Dermis lymphatic vessel endothelial cell (primary cell): ENCODE measurements at places on chromosomes 3 and 15. TPM values are rescaled to one million over a fixed set of nuclear protein-coding genes. Genes with fewer than 3 reads are reported as not detected.

The CFAP161 gene
- 0.43 and 0.54 TPM in 2 replicates for total RNA-seq

The MYO5C gene
- 13.8 and 14.3 TPM in 2 replicates for total RNA-seq

The IMPG2 gene
- 0.65 and 0.69 TPM in 2 replicates for total RNA-seq

The EPHB1 gene
- total RNA-seq, result 1.6 and 2.1 TPM in 2 replicates

The MRPS25 gene
- 20.9 and 21.6 TPM in 2 replicates for total RNA-seq

The MIX23 gene
- total RNA-seq, result 14.3 and 39.7 TPM in 2 replicates

The P2RY13 gene
- total RNA-seq, result not detected in 2 replicates

The TUBGCP5 gene
- 16.8 and 17.0 TPM in 2 replicates for total RNA-seq

The CTXN2 gene
- not detected in 2 replicates for total RNA-seq

The MAP1A gene
- 0.17 and 0.33 TPM in 2 replicates for total RNA-seq

The ZNF654 gene
- total RNA-seq, result 13.4 and 15.6 TPM in 2 replicates

The CCR1 gene
- total RNA-seq, result not detected in 2 replicates

The ARL14 gene
- not detected in 2 replicates for total RNA-seq

The C15orf62 gene
- under 0.01 and 0.11 TPM in 2 replicates for total RNA-seq

The STRIT1 gene
- total RNA-seq, result not detected in 2 replicates

The TNNC1 gene
- not detected in 2 replicates for total RNA-seq

The KIF15 gene
- total RNA-seq, result 1.8 and 2.2 TPM in 2 replicates

The ELP6 gene
- 32.1 and 35.2 TPM in 2 replicates for total RNA-seq

The ZMYND10 gene
- total RNA-seq, result under 0.01 and 0.11 TPM in 2 replicates

The MYL3 gene
- total RNA-seq, result 0.09 TPM in 1 of 2 replicates, not detected in the other

The GNB4 gene
- 75.2 and 83.8 TPM in 2 replicates for total RNA-seq

The ITIH1 gene
- not detected in 2 replicates for total RNA-seq

The RLBP1 gene
- not detected in 2 replicates for total RNA-seq

The SLC12A1 gene
- total RNA-seq, result not detected in 2 replicates

The CHRM5 gene
- 0.17 and 0.22 TPM in 2 replicates for total RNA-seq

The COLQ gene
- total RNA-seq, result 0.43 and 0.98 TPM in 2 replicates

The EIF4A2 gene
- 452 and 554 TPM in 2 replicates for total RNA-seq

The ZIC1 gene
- not detected in 2 replicates for total RNA-seq

The CDC25A gene
- total RNA-seq, result 4.3 and 5.0 TPM in 2 replicates

The HGD gene
- total RNA-seq, result 0.11 and 0.26 TPM in 2 replicates

The EAF2 gene
- total RNA-seq, result 0.26 and 0.33 TPM in 2 replicates

The GABRR3 gene
- not detected in 2 replicates for total RNA-seq

The SLC6A1 gene
- not detected in 2 replicates for total RNA-seq

The PTPN23 gene
- total RNA-seq, result 14.2 and 15.3 TPM in 2 replicates

The ALPK3 gene
- 24.5 and 29.4 TPM in 2 replicates for total RNA-seq

The STAB1 gene
- 199 and 423 TPM in 2 replicates for total RNA-seq

The IQCF5 gene
- not detected in 2 replicates for total RNA-seq

The IGSF10 gene
- under 0.01 TPM in 1 of 2 replicates, not detected in the other for total RNA-seq

The CNTN4 gene
- total RNA-seq, result 0.17 and 0.33 TPM in 2 replicates

The ARRDC4 gene
- total RNA-seq, result 1.1 and 1.6 TPM in 2 replicates

The ZNF80 gene
- not detected in 2 replicates for total RNA-seq

The CRABP1 gene
- not detected in 2 replicates for total RNA-seq

The ACKR2 gene
- total RNA-seq, result 5.4 and 12.5 TPM in 2 replicates
